Heart left ventricle (tissue), 16 donors: ENCODE measurements at places on chromosomes 7 and 10. TPM values are rescaled to one million over a fixed set of nuclear protein-coding genes. Genes with fewer than 3 reads are reported as not detected.

UFSP1 gene
- 1.8 TPM for total RNA-seq

DNA sequence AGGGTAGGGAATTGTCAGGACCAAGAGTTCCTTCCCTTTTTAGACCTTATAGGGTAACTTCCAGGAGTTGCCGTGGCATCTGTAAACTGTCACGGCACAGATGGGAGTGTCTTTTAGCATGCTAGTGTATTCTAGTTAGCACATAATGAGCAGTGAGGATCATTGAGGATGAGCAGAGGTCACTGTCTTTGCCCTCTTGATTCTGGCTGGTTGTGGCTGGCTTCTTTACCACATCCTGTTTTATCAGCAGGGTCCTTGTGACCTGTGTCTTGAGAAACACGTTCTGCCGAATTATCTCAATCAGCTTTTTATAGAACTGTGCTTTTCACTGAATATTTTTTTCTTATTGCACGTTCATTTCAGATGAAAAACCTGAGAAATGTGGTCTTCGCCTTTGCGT is 41.5 kb downstream of the MINPP1 start:
- no peak for DNase-seq

OR2A5 gene
- not detected for total RNA-seq

FAM25A gene
- not detected for total RNA-seq

SOSTDC1 gene
- total RNA-seq, result not detected

- DNase-seq, result no peak
These were observed 178.2 kb downstream of the TRIL start for GRCh38 chr7:28779954-28780353.

DNA sequence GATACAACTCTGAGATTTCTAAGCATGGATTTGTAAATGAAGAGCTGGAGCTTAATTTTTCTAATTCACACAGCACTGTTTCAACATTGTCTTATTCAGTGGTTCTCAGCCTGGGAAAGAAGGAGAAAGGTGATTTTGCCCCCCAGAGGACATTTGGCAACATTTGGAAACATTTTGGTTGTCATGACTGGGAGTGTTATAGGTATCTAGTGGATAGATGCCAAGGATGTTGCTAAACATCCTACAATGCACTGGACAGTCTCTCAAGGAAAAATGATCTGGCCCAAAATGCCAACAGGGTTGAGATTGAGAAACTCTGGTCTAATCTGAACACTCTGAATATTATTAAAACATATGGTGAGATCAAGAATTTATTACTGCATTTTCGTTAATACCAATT is 3.8 kb upstream of the CAV2 start:
- DNase-seq, result no peak

DNA sequence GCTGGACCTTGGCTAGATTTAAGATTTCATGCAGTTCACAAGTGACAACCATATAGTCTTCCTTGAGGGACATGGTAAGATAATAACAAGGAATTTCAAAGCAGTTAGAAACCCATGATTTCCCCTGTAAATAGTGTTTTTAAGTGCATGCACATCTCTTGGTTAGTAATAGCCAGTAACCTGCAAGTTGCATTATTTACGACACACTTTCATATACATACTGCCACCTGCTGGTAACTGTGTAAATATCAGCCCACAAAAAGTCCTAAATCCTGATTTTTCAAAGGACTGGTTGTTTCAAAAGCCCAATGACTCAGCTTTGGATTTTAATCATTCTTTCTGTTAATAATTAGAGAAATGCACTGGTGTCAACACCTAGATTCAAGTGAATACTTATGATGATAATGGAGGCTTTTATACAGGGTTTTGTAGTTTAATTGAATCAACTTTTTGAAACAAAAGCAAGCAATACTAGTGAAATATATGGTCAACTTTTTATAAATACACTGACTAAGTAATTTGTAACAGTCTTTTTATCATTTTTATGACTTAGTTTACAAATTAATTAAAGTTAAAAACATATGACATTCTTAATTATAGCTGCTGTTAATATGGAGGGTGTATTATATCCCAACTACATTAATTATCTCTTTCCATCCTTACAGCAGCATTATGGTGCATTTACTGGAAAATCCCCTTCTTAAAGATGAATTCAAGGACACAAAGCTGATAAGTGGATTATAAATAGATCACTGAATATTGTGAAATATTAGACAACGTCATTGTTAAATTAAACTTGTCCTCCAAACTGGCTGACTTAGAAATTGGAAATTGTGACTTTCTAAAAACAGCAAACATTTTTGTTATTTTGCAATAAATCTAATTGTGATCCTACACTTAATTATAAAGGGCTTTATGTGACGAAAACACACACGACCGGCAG is 367.7 kb upstream of the SEMA3D start:
- DNase-seq, result no peak

GRCh38 chr7:151754142-151754590 is 122.7 kb downstream of the PRKAG2 start:
- peak; percentile 80 for DNase-seq

GRCh38 chr7:26691406-26691805 is 173.0 kb downstream of the SKAP2 start:
- no peak for DNase-seq

GRCh38 chr7:35792873-35793489 is 7.9 kb upstream of the SEPTIN7 start:
- no peak for DNase-seq

- DNase-seq, result no peak
These were observed 7.0 kb downstream of the WDR91 start for GRCh38 chr7:135204341-135204749.

INTS15 gene
- 16.4 TPM for total RNA-seq

DNA sequence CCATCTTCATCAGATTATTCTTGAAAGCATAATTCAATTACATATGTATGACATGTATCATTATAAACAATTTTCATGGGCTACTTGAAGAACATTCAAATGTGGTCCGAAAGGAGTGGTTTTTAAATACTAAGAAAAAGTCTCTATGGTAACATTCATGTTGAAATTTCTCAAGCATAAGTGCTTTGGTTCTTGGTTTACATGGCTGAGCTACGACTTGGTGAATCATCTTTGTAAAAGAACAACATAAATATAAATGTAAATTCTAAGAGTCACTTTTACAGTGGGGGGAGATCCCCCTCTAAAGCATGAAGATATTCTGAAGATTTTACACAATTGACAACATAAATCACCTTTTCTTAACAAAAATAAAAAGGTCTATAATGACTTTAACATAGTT is 118.6 kb downstream of the MAGI2 start:
- no peak for DNase-seq

DNA sequence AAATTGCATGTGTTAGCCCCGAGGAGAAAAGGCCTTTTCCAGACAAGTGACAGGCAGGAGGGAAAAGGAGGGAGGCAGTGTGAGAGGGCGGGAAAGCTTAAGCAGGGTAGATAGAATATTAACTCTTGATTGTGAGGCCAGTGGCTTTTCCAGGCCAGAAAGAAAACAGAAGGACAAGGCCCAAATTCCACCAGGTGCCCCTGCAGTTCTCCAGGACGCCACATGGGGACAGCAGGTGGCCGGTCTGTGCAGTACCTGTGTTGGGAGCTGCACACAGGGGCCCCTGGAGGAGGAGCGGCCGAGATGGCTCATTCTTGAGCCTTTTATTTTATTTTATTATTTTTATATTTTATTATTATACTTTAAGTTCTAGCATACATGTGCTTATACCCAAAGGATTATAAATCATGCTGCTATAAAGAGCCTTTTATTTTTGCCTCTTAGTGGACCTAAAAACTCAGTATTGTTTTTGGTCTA is 141.3 kb upstream of the KLF14 start:
- DNase-seq, result no peak

WIPF3 gene
- 7.4 TPM for total RNA-seq

EPDR1 gene
- 50.3 TPM for total RNA-seq

DNA sequence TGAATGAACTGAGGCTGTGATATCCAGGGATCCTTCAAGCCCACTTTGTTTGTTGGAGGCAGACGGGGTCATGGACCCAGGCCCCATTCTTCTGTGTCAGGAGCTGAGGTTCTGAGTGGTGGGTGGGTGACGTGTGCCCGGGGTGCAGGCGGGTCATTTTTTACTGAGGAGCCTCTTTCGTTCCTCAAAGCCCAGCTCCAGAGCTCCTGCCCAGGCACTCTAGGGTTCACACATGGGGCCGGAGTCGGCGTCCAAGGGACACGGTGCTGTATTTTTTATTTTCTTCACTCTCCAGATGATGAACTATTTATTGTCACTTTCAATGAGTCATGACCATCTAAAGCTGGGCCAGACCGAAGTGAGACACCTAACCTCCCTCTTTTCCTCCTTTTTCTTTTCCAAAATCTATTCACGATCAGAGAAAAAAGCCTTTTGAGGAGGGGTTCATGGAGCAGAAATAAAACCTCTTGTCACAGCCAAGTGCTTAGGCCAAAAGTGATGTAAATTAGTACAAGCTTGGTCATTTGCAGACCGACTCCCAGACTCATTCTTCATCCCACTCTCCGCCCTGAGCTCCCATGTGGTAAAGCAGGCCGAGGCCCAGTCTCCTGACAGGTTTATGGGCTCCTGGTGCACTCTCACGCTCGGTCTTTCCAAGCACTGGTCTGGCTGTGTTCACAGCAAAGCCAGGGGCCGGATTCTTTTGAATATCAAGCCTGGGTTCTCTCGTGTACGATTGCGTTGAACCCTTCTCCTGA is 41.4 kb upstream of the PITRM1 start:
- DNase-seq, result no peak

HMX3 gene
- total RNA-seq, result not detected

DNA sequence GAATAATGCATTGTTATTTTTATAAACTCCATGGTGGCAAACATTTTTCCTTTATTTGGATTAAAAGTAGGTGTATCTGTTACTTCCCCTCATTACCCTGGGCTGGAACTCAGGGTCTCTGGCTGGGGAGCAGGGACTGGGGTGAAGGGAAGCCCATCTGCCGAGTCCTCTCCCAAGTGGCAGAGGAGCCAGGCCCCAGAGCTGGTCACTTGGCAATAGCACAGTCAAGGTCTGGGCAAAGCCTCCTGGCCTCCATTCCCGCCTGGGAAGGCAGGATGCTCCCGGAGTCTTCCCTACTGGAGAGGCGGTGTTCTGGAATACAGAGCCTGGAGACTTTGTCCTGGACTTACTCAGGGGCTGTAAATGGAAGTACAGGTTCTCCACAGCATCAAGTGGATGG is 76.2 kb downstream of the CDH23 start:
- no peak for DNase-seq

- no peak for DNase-seq
These were observed 180.7 kb upstream of the PRSS1 start for GRCh38 chr7:142568435-142569097.

GRCh38 chr10:76550806-76551205 is 1086.8 kb downstream of the KCNMA1 start:
- no peak for DNase-seq

DNA sequence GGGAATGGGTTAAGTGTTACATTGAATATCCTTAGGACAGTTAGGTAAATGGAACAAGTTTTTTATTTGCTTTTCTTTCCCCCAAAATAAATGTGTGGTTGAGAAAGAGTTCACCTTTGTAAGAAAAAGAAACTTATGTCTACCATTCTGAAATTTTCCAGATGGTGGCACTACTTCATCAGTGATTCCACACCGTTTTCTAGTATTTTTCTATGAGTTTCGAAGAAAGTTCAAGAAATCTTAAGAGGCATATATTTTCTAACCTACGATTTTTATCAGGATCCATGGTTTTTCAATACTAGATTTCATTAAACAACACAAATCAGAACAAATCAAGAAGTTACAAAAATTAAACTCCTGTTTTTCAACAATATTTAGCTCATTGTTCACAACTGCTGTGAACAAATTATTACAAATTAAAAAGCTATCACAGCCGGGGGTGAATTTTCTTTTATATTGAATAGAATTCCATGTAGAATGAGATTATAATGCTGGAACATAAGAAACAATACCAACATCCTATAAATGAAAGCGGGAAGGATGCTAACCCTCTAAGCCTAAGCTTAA is 163.1 kb upstream of the NPVF start:
- DNase-seq, result no peak

GRCh38 chr7:105011831-105012502 is 2.0 kb upstream of the KMT2E start:
- peak; percentile 37 for DNase-seq

- no peak for DNase-seq
These were observed 460.8 kb downstream of the NRG3 start for GRCh38 chr10:82335831-82336230.

DNA sequence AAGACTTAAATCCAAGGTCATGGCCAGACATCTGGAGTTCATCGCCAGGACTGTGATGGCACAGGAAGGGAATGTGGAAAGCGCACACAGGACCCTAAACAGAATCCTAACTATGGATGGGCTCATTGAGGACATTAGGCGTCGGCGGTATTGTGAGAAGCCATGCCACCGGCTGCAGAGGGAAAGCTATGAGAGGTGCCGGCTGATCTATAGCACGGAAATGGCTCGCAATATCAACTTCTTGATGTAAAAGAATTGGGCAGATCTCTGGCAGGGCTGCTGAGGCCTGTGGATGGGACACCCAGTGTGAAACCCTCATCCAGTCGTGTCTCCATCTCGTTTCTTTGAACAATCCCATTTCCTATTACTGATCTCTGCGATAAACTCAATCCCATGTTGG is 6.3 kb upstream of the CTBP2 start:
- DNase-seq, result no peak

DNA sequence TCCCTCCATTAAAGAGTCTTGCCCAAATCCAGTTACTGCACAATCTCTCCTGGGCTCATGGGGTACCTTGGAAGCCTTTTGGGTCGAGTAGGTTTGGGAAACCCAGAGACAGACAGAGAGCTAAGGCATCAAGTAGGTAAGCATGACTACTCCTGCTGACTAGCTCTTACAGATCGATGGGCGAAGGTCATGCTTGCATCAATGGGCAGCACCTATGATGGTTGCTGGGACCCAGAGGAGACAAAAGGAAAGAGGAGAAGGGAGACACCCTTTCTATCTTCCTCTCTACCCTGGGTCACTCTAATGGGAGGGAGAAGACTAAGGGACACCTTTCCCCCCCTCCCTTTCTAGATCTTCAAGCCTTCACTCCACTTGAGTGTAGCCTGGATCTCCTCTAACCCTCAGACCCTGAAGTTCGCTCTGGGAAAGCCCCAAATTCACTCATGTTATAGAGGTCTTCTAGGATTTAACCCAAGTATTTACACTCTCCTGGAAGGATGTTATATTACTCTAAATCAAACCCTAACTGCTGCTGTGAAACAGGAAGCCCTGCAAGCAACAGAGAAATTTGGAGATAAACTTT is 31.6 kb upstream of the ZNF746 start:
- no peak for DNase-seq

DNA sequence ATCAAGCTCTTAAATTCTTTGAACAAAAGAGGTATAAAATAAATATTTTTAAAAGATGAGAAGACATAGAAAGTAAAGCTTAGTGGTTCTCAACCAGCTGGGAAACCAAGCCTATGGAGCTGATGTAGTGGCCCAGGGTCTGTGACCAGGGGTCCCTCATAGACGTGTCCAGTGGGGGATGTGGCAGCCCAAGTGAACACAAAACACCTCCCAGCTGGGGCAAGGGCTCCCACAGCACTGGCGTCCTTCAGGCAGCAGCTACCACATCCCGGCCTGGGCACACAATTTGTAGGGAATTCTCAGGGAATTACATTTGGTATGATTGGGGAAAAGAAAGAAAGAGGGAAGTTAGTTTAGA is 17.8 kb upstream of the CCDC71L start:
- DNase-seq, result peak; percentile 29
